Uterine smooth muscle cell (primary cell): ENCODE measurements at places on chromosomes 7 and 10. TPM values are rescaled to one million over a fixed set of nuclear protein-coding genes. Genes with fewer than 3 reads are reported as not detected.

CDK1 gene
- 29.4 and 98.9 TPM in 2 replicates for total RNA-seq

CRYGN gene
- total RNA-seq, result 0.25 TPM in 1 of 2 replicates, not detected in the other

PSTK gene
- total RNA-seq, result 3.2 and 4.0 TPM in 2 replicates

ACTL6B gene
- not detected in 2 replicates for total RNA-seq

DYNC1I1 gene
- total RNA-seq, result 0.62 and 2.1 TPM in 2 replicates
